Esophagus squamous epithelium (tissue), 5 donors: ENCODE measurements at places on chromosomes 12 and 14. TPM values are rescaled to one million over a fixed set of nuclear protein-coding genes. Genes with fewer than 3 reads are reported as not detected.

Gene RTL1
- not detected for total RNA-seq

Gene REP15
- total RNA-seq = 2.9 TPM

GRCh38 chr12:127556231-127556886 is 710.6 kb upstream of the TMEM132C start:
- no peaks in the 10 kb centered on the region for H3K4me1 ChIP-seq
- H3K4me3 ChIP-seq = no peak overlapping the region
- DNase-seq = no peak

Gene COL2A1
- total RNA-seq = not detected

Gene ANKS1B
- total RNA-seq = 14.2 TPM

Gene HCAR3
- 18.8 TPM for total RNA-seq

Gene PTGER2
- 0.31 TPM for total RNA-seq

GRCh38 chr14:56145181-56145769 is 27.1 kb downstream of the PELI2 start:
- no peaks in the 10 kb centered on the region for H3K27me3 ChIP-seq
- no peaks in the 10 kb centered on the region for H3K36me3 ChIP-seq
- H3K4me3 ChIP-seq = no peak overlapping the region
- no peak overlapping the region for H3K27ac ChIP-seq
- no peaks in the 10 kb centered on the region for H3K4me1 ChIP-seq

- no peak overlapping the region for H3K27ac ChIP-seq
- no peak for DNase-seq
- H3K36me3 ChIP-seq = no peaks in the 10 kb centered on the region
- H3K27me3 ChIP-seq = no peaks in the 10 kb centered on the region
- no peak overlapping the region for H3K4me3 ChIP-seq
Measured at GRCh38 chr12:78698747-78699146, 165.8 kb upstream of the SYT1 start.

GRCh38 chr14:76574416-76575095 is 186.7 kb upstream of the VASH1 start:
- no peak for DNase-seq
- no peak overlapping the region for H3K27ac ChIP-seq
- H3K36me3 ChIP-seq = no peaks in the 10 kb centered on the region
- H3K4me1 ChIP-seq = no peaks in the 10 kb centered on the region

DNA sequence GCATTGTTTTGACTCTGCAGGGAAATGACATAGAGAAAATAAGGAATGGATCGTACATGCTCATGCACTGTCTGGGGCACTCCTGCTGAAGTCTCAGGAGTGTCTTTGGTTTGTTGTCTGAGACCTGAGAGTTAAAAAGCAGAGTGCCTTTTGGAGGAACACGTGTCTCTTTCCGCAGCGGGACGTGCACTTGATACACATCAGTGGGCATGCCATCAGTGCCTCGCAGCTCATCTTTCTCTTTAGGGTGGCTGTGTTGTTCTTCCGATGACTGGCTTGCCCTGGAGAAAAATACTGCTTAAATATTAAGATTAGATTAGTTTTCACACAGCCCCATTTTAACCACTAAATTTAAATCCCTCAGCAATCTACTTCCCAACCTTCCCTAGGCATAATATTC is 835.9 kb downstream of the DIO2 start:
- no peak for DNase-seq

DNA sequence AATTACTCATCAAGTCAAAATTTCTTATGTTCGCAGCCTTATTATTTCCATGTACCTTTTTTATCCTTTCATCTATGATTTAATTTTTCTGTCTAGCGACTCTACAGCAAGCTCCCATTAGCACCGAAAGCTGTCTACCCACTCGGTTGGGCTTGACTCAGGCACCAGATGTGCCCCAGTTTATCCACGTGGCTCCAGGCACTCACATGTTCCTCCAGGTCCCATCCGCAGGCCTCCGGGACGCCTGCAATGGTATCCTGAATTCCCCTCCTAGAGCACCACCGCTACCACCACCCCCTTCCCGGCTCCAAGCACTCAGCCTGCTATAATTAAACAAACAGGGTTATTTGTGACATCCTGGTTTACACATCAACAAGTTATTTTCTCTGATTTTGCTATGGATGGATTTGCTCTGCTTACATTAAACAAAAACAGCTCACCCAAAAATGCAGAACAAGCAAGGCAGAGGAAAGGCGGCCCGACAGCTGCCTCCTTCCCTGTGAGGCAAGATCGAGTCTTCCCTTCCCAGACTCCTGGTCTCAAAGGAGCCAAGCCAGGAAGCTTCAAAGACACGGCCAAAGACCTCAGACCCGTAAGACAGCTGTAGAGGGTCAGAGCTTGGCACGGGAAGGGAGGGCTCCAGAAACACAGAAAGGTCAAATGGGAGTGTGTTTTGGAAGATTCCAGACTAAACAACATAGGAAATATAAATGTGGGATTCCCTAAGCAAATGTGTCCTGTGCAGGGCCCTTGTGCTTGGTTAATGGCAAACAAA is 253.8 kb downstream of the TTC8 start:
- H3K4me1 ChIP-seq = no peaks in the 10 kb centered on the region
- H3K27me3 ChIP-seq = no peaks in the 10 kb centered on the region
- H3K27ac ChIP-seq = no peak overlapping the region
- no peak for DNase-seq
- H3K36me3 ChIP-seq = no peaks in the 10 kb centered on the region

DNA sequence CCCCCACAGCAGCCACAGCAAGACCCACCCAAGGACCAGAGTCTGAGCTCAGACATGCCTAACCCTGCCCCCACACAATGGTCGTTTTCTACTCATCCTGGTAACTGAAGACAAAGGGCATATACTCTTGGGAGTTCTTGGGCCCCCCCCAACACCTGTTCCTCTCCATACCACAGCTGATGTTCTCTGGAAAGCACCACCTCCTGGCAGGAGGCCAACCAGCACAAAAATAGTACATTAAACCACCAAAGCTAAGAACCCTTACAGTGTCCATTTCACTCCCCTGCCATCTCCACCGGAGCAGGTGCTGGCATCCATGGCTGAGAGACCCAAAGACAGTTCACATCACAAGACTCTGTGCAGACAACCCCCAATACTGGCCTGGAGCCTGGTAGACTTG is 80.6 kb upstream of the DAAM1 start:
- no peak for DNase-seq
- no peaks in the 10 kb centered on the region for H3K27me3 ChIP-seq
- H3K36me3 ChIP-seq = no peaks in the 10 kb centered on the region
- no peaks in the 10 kb centered on the region for H3K4me1 ChIP-seq
- H3K4me3 ChIP-seq = no peak overlapping the region

GRCh38 chr12:55693323-55694187 is 14.1 kb downstream of the ITGA7 start:
- no peak overlapping the region for H3K27ac ChIP-seq
- DNase-seq = no peak
- no peaks in the 10 kb centered on the region for H3K4me1 ChIP-seq
- no peak overlapping the region for H3K4me3 ChIP-seq
- H3K27me3 ChIP-seq = no peaks in the 10 kb centered on the region
